ENCODE measurements at places on chromosomes 13 and 19.

DNA sequence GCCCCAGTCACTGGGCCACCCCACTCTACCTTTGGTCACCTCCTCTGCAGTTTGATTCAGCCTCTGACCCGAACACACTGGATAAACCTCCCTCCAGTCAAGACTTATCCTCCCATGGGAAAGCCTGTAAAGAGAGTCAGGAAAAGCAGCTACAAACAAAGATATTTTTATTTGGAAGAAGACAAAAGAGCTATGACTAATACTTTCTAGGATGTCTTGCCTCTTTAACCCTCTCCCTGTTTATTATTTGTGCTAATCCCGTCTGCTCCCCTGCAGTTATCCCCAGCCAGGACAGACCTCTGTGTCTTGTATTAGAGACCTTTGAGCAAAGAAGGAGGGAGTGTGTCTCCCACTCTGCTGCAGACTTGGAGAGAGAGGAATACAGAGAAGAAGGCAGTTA is 178.3 kb downstream of the EFNB2 start:
- no peak for DNase-seq

GRCh38 chr13:33913829-33914228 is 95.9 kb downstream of the RFC3 start:
- DNase-seq, result no peak

DNA sequence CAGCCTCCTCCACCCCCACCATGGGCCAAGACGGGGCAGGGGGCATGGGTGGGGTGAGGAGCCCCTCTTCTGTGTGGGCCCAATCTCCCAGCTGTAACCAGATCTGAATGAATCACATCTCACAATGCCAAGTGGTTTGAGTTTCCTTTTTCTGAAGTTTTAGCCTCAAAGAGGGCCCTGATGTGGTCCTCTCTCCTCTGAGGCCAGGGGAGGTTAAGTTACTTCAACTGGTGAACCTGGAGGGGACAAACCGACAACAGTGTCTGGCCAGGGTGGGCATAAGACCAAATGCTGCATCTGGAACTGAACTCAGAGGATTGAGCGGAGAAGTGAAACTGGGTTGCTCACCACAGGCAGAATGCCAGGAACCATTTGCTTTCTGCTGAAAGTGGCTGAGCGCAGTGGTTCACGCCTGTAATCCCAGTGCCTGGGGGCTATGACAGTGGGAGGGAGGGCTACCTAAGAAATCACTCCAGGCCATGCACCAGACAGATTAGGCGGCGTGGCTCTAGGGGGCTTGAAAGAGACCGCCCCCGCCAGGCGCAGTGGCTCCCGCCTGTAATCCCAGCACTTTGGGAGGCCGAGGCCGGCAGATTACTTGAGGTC is 15.4 kb upstream of the IRGC start:
- DNase-seq, result peak; percentile 51

DNA sequence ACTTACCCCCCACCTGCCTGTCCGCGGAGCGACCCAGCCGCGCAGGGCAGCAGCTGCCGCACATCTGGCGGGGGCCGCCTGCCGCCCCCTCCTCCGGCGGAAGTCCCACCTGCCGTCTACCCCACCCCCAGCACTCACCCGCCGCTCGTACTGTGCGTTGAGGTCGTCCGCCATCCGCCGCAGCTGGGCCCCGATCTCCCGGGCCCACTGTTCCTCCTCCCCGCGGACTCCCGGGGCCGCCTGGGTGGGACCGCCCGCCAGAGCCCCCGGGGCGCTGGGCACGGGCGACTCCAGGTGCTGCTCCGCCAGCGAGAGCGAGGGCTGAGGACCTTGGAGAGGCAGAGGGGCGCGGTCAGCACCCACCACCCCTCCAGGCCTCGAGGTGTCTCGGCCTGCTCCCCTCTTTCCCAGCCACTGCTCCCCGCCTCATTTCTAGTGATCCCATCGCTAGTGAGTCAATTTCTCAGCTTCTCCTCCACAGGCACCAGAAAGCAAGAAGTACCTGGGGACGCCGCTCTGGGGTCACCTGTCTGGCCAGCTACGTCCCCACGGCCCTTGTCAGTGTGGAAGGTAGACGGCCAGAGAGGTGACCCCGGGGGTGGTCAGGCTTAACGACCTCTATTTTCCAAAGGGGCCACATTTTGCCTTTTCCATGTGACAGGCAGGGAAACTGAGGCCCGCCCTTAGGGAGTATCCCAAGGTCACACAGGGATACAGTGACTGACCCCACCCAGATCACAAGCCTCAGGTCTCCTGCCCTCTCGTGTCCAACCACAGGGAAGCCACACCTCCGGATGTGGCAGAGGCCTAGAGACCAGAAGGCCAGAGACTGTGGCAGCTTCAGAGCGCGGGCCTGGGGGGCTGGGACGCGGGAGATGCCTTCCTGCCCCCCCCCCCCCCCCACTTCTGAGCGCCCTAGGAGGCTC is 4.3 kb downstream of the BBC3 start:
- peak; percentile 61 for DNase-seq

DNA sequence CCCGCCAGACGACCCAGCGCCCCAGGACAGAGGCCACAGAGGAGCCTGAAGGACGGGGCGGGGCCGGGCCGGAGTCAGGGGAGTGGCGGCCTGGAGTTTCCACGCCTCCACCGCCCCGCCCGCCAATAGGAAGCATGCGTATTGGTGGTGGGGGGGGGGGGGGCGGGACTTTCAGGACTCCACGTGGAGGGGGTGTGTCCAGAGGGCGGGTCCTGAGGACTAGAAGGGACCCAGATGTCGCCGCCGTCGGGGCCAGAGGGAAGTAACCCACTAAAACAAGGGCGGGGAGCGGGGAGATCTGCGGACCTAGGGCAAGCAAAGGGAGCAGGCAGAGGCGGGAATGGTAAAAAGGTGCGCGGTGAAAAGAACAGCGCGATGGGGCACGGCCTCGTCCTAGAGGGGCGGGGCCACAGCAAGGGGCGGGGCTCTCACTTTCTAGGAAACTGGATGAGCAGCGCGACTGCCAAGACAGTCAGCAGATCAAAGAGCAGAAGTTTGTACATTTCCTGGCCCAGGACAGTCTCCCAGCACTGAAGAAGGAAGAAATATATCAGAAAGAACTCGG is 2.8 kb upstream of the LENG1 start:
- peak; percentile 67 for DNase-seq

GRCh38 chr19:16039545-16039944 is 36.8 kb upstream of the TPM4 start:
- DNase-seq, result no peak

DNA sequence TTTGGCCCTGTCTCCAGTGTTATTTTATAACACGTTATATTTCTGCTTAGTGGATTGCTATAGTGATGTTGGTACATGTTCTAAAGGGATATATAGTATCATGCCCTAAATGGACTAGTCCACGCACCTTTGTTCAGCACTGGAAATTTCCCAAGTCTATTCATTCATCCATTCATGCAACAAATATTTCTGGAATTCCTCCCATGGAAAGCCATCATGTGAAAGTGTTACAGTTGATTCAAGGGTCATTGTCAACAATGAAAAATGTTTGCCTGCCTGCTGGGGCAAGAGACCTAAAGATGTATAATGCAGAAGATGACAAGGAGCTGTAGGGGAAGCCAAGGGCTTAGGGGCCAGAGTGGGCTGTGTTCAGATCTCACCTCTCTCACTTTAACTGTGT is 10.8 kb upstream of the HSPH1 start:
- peak; percentile 28 for DNase-seq

DNA sequence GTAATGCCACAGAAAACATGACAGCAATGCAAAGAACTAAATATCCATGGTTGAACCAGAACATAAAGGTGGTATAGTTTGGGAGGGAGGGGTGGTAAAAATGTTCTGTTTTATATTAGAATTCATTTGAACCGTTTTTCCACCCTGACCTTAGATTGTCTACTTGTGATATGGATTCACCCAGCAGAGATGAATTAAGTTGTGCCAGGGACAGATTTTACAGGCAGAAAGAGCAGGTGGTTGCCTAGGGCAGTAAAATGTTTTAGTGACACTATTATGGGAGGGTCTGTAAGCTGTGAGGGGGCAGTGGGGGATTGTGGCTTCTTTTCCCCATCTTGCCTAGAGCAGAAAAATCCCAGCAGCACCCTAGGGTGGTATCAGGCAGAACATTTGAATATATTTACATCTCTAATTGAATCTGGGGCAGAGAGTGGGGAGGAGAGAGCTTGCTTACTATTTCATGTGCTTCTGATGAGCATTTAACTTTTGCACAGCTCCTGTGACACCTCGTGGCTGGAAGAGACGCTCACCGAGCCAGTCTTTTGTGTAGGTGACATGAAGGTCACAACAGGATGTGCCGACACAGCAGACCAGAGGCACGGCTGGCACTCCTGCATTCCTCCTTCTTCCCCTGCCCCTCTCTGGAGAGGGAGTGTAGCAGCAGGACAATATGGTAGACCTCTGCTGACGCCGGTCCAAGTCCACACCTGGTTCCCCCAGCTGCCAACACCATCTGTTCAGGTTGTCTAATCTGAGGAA is 452.3 kb downstream of the IRS2 start:
- no peak for DNase-seq

- no peak for DNase-seq
These were observed 15.0 kb downstream of the IGLON5 start for GRCh38 chr19:51326216-51327065.
